Renal cortex interstitium (tissue), 15 donors: ENCODE measurements at places on chromosomes 7 and 10. TPM values are rescaled to one million over a fixed set of nuclear protein-coding genes. Genes with fewer than 3 reads are reported as not detected.

Gene PAOX
- 4.9 TPM for polyA plus RNA-seq

Gene GLI3
- 16.2 TPM for polyA plus RNA-seq

Gene SPDYE8
- polyA plus RNA-seq, result 0.20 TPM

Gene HTR5A
- not detected for polyA plus RNA-seq

Gene BEND7
- polyA plus RNA-seq, result 30.5 TPM

Gene ATOH7
- polyA plus RNA-seq, result 1.2 TPM

Gene MINDY3
- polyA plus RNA-seq, result 38.3 TPM

Gene GPR146
- 2.8 TPM for polyA plus RNA-seq

Gene ITIH5
- polyA plus RNA-seq, result 20.9 TPM

Gene FRMPD2
- polyA plus RNA-seq, result 0.79 TPM

Gene AQP1
- polyA plus RNA-seq, result 225 TPM

Gene DRGX
- 0.09 TPM for polyA plus RNA-seq

Gene HMX2
- 1.5 TPM for polyA plus RNA-seq

Gene PDGFA
- polyA plus RNA-seq, result 42.8 TPM

Gene MYPN
- polyA plus RNA-seq, result 0.09 TPM

Gene SLC18A3
- polyA plus RNA-seq, result not detected

Gene IGF2BP3
- polyA plus RNA-seq, result 66.8 TPM

Gene SPDYE11
- 0.47 TPM for polyA plus RNA-seq

Gene CHST12
- polyA plus RNA-seq, result 7.7 TPM

Gene ARPC1A
- 101 TPM for polyA plus RNA-seq

Gene CCDC172
- not detected for polyA plus RNA-seq

Gene AKR1D1
- polyA plus RNA-seq, result 0.17 TPM

Gene ATAD1
- 67.7 TPM for polyA plus RNA-seq

Gene PDE6C
- polyA plus RNA-seq, result 1.1 TPM

Gene WASHC2C
- polyA plus RNA-seq, result 62.0 TPM

Gene MYH16
- polyA plus RNA-seq, result 0.17 TPM

Gene SLC26A5
- 0.65 TPM for polyA plus RNA-seq

Gene YAE1
- polyA plus RNA-seq, result 43.4 TPM

Gene PLEKHS1
- 0.10 TPM for polyA plus RNA-seq

Gene ITPRID1
- polyA plus RNA-seq, result not detected

Gene CCNJ
- 14.7 TPM for polyA plus RNA-seq

Gene SPDYE2
- 3.2 TPM for polyA plus RNA-seq

Gene ADAP1
- polyA plus RNA-seq, result 15.4 TPM

Gene CALCR
- 1.0 TPM for polyA plus RNA-seq

Gene TCAF2
- polyA plus RNA-seq, result 3.8 TPM

Gene VPS41
- polyA plus RNA-seq, result 90.3 TPM

Gene GALNT17
- 3.3 TPM for polyA plus RNA-seq

Gene ZNF365
- 0.36 TPM for polyA plus RNA-seq

Gene LIMK1
- 18.3 TPM for polyA plus RNA-seq
